RCC 7860 (cell line): ENCODE measurements at places on chromosomes 7 and 10.
A peak's percentile ranks its signal among the peaks of the same experiment; 100 is the strongest.

- DNase-seq = no peak
Observed at GRCh38 chr7:42161719-42162118, 75.3 kb downstream of the GLI3 start.

- DNase-seq = peak; percentile 87
Observed at GRCh38 chr10:21533467-21534279, at the start of gene MLLT10. Gene MLLT10, plus strand, starts transcription at chr10:21534232. Its CDS starts 413 bp downstream, at chr10:21534645.

DNA sequence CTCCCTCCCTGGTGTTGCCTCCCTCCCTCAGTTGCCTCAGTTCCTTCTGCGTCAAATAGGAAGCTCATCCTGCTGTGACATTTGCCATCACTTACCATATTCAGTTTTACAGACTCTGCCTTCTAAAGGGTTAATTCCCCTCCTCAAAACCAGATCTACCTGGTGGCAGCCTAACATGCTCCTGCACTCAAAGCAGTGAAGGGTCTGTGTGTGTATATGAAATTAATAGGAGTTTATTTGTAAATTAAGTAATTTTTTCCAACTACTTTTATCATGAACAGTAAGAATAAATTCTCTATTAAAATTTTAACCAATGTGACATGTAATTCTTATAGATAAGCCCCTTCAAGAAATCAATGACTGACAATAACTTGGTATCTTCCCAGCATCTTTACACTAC, 158.6 kb upstream of the INSYN2A start:
- peak; percentile 26 for DNase-seq

- DNase-seq = no peak
Observed at GRCh38 chr7:75624134-75624832, 114.5 kb downstream of the HIP1 start.

DNA sequence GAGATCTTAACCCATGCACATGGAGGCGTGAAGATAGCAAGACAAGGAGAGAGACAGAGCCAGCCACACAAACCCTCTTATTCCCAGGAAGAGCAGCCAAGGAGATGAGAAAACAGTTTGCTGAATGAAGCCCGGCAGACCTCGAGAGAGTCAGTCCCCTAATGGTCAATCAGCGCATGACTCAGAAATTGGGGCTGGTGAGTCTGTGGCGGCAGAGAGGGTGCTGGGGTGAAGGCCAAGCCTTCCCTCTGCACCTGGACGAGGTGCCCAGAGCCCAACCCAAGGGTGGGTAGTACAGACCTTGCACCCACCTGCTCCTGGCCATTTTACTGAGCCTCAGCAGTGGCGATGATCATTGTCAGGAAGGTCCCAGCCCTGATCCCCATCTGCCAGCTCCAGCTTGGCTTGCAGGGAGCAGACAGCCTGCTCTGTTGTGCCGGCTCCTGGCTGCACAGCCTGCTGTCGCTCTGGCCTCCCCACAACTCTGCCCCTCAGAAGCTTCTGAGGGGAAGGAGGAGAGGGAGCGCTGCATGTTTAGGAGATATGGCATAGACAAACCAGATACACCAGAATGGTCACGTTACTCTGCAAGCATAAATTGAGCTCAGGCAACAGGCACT, 256.6 kb downstream of the RPS24 start:
- no peak for DNase-seq

DNA sequence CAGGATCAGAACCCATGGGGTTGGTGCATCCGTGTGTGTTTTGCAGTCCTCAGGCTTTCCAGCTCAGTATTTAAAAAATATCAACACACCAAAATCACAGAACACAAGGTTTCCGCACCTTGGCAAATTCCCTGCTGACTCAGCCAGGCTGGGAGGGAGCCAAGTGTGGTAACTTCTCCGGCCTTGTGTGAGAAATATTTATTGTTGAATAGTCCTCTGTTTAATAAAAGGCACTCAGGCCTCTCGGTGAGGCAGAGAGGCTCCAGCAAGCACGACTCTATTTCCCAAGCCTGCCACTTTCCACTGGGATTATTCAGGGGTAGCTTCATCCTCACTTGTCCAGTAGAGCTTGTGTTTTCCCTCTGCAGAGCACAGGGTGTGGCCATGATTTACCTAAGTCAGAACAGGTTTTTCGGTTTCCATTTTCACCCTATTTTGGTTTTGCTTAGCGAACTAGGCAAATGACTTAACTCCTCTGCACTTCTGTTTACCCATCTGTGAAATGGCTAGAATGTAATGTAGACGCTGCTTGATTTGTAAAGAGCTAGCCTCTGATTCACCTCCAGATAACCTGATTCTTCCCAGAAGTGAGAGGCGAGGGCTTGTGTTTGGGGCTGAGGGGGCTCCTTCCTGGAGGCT, 13.0 kb upstream of the CHST15 start:
- DNase-seq = peak; percentile 53

- DNase-seq = no peak
Observed at GRCh38 chr10:48322017-48322416, 15.5 kb downstream of the MAPK8 start.

DNA sequence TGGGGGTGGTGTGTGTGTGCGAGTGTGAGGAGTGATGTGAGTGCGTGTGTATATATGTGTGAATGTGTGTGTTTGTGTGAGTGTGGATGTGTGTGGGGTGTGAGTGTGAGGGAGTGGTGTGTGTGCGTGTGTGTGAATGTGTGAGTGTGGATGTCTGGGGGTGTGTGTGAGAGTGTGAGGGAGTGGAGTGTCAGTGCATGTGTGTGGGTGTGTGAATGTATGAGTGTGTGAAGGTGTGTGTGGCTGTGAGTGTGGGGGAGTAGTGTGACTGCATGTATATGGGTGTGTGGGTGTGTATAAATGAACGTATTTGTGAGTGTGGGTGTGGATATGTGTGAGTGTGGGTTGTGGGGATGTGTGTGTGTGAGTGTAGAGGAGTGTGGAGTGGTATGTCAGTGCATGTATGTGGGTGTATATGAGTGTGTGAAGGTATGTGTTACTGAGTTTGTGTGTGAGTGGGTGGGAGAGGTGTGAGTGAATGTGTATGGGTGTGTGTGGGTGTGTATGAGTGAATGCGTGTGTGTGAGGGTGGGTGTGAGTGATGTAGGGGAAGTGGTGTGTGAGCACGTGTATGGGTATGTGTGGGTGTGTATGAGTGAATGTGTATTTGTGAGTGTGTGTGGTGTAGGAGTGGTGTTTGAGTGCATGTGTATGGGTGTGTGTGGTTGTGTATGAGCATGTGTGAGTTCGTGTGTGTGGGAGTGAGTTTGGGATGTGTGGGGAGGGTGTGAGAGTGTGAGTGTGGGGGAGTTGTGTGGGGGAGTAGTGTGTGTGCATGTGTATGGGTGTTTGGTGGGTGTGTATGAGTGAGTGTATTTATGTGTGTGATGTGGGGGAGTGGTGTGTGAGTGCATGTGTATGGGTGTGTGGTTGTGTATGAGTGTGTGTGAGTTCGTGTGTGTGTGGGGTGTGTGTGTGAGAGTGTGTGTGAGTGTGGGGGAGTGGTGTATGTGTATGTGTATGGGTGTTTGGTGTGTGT, 28.5 kb upstream of the NUB1 start:
- no peak for DNase-seq

DNA sequence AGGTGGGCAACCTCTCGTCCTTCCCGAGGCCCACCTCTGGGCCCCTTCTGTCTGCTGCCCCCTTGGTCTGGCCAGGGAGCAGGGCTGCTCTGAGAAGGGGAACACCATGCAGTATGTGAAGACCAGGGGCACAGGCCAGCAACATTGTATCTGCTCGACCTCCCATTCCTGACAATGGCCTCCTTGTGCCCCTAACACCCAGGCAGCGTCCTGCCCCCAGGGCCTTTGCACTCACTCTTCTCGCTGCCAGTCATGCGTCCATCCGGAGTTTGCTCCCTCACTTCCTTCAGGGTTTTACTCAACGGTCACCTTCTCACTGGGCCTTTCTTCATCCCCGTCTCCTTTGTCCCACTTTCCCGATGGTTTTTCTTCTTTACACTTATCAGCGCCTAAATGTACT, 232.9 kb upstream of the GRB10 start:
- DNase-seq = no peak
